GM12864 (cell line): ENCODE measurements at places on chromosomes 6 and 20.

DNA sequence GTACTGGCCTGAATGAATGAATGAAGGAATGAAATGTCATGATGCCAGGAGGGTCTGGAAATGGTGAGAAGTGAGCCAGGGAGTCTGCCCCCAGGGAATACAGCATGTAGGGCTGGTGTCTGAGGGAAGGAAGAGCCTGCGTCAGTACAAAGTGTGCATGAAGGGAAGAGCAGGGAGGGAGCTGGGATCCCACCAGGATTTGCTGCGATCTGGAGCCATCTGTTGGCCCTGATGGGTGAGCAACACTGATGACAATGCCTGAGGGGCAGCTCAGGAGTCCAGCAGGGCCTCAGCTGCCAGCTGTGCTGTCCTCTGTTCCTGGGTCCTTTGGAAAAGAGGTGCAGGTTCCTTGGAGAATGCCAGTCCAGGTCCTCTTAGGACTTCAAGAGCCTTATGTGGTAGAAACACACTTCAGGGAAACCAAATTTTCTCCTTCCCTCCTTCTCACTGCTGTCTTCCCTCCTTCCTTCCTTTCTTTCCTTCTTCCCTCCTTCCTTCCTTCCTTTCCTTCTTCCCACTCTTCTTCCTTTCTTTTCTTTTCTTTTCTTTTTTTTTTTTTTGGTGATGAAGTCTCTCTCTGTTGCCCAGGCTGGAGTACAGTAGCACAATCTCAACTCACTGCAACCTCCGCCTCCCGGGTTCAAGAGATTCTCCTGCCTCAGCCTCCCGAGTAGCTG is 11.5 kb downstream of the BPI start:
- no peak for DNase-seq

DNA sequence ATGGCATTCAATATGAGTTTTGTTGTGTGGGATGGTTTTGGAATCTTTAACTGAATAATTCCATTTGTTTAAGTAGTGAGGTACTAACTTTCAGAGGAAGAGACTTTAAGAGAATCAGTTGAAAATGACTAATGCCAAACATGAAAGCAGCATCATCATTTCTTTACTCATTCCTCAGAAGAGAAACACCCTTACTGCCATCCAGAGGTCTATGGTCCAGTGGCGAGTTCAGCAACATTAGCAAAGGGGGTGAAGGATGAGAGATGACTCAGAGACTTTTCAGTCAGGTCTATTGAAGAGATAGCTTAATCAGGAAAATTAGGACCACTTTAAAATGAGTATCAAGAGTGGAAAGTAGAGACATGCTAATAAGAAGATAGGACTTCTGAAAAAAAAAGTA is 118.8 kb downstream of the COL19A1 start:
- peak; percentile 3 for DNase-seq

DNA sequence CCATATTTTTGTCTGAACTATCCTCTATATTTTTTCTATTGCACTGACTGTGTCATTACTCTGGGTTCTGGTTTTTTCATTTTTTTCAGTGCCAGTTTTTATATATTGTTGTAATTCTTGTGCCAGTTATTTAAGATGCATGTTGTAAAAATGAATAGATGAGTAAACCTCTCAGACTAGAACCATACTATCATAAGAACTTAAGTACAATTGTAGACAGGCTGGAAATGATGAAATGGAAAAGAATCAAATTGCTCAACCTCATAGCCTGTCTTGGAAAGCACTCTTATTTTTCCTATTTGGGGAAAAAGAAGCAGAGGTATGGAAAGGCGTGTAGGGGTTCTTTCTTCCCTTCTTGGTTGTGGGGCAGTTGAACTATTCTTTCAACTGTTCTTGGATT is 30.2 kb downstream of the PANK2 start:
- no peak for DNase-seq

DNA sequence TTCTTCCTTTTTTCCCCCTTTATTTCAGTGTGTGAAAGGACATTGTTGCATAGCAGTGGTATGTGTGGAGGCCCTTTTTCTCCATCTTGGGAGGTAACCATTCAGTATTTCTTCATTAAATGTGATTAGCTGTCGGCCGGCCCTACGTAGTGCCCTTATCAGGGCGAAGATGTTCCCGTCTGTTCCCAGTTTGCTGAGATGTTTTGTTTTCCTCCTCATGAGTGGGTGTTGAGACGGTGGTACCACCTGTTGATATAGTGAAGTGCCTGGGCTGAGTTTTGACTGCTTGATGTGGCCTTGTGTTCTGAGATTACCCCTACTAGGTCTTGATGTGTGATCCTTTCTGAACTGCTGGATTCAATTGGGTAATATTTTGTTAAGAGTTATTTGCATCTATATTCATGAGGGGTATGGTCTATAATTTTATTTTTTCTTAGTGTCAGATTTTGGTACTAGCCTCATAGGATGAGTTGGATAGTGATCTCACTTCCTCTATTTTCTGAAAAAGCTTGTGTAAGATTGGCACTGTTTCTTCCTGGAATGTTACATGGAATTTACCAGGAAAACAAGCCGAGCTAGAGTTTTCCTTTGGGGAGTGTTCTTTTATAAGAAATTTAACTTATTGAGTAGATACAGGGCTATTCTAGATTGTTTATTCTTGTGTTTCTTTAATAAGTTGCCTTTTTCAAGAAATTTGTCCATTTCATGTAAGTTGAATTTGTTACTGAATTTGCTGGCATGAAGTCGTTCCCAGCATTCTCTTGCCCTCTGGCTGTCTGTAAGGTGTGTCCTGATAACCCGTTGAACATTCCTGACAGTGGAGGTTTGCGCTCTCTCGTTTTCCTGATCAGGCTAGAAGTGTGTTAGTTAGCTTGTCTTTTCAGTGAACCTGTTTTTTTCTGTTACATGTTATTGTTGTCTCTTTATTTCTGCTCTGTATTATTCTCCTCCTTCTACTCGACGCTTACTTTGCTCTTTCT is 4.3 kb downstream of the MTG2 start:
- no peak for DNase-seq

GRCh38 chr20:33423141-33423834 is 20.3 kb downstream of the SNTA1 start:
- DNase-seq, result no peak

GRCh38 chr6:41958022-41958856 is 16.6 kb upstream of the CCND3 start:
- DNase-seq, result no peak

DNA sequence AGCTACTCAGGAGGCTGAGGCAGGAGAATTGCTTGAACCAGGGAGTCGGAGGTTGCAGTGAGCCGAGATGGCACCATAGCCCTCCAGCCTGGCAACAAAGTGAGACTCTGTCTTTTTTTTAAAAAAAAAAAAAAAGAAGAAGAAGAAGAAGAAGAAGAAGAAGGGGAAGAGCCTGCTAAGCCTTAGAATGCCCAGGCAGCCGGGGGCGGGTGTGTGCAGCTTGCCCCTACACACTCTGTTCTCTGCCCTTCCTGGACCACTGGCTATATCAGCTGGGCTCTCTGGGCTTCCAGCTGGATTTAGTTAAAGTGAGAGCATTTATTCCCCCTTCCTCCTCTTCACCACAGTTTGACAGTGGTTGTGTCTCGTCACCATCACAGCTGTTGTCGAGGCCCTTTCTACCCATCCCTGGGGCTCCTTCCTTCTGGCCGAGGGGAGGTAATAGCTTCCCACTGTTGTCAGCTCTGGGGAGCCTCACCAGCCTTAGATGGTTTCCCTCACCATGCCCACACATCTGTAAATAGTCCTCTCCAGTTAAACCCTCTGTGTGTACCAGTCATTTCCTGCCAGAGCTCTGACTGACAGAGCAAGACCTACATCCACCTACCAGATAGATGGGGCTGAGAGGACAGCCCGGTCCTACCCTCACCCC is 77.6 kb downstream of the TRERF1 start:
- no peak for DNase-seq

- no peak for DNase-seq
Measured at GRCh38 chr6:44642870-44643522, 255.5 kb downstream of the CDC5L start.

- DNase-seq, result no peak
Measured at GRCh38 chr6:41051873-41052272, 1.1 kb upstream of the APOBEC2 start.

GRCh38 chr6:6612308-6612707 is 23.8 kb downstream of the LY86 start:
- no peak for DNase-seq

- no peak for DNase-seq
Measured at GRCh38 chr20:21102603-21103311, 3.4 kb downstream of the LINC00237 start.

- DNase-seq, result no peak
Measured at GRCh38 chr6:71349395-71349794, 60.8 kb downstream of the OGFRL1 start.

DNA sequence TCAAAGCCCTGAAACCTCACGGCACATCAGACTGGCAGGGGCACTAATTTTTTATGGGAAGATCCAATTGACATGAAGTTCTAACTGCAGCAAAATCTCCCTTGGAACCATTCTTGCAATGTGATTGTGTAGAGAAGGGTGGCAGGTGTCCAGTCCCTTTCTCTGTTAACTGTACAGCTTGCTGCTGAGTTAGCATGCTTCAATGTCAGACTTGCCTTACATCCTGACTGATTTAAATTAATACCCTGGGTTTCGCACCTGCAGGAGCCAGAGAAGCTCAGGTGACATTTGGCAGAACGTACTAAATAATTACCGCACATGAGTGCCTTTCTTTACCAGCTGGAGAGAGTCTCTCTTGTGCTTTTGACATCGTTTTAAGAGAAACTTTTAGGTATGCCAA is 123.0 kb downstream of the DOK5 start:
- no peak for DNase-seq

GRCh38 chr20:64228086-64228653 is 27.4 kb upstream of the PCMTD2 start:
- no peak for DNase-seq

GRCh38 chr6:150894935-150895552 is 29.5 kb downstream of the MTHFD1L start:
- peak; percentile 57 for DNase-seq

DNA sequence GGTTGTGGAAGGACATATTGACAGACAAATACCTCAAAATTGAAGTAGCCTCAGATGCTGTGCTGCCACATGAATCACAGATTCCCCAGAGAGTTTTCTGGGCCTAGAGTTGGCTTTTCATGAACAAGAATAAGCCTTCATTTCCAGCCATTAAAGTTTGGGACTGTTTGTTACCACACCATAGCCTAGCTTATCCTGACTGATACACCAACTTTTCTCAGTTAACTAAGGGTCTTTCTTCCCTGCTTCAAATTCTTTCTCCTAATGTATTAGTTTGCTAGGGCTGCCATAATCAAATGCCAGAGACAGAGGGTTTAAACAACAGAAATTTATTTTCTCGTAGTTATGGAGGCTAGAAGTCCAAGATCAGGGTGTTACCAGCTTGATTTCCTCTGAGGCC is 237.4 kb upstream of the ZFP64 start:
- DNase-seq, result no peak

DNA sequence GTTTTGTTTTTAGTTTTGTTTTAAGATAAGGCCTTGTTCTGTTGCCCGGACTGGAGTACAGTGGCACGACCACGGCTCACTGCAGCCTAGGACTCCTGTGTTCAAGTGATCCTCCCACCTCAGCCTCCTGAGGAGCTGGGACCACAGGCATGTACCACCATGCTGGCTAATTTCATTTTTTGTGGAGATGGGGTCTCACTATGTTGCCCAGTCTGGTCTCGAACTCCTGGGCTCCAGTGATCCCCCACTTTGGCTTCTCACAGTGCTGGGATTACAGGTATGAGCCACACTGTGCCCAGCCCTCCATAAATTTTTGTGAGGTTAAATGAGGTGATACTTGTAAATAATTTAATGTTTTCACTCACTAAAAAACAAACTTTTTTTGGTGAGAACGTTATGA is 76.6 kb downstream of the ARID1B start:
- no peak for DNase-seq

GRCh38 chr6:109239651-109240321 is 142.5 kb downstream of the CD164 start:
- DNase-seq, result no peak

DNA sequence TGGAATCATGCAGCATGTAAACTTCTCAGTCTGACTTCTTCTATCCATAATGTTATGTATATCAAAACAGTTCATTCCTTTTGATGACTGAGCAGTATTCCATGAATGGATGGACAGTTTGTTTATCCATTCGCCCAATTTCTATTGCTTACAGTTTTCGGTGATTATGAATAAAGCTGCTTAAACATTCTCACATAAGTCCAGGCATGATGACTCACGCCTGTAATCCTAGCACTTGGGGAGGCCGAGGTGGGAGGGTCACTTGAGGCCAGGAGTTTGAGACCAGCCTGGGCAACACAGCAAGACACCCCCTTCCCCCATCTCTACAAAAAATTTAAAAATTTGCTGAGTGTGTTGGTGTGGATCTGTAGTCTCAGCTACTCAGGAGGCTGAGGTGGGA is 22.9 kb upstream of the HMGA1 start:
- no peak for DNase-seq

DNA sequence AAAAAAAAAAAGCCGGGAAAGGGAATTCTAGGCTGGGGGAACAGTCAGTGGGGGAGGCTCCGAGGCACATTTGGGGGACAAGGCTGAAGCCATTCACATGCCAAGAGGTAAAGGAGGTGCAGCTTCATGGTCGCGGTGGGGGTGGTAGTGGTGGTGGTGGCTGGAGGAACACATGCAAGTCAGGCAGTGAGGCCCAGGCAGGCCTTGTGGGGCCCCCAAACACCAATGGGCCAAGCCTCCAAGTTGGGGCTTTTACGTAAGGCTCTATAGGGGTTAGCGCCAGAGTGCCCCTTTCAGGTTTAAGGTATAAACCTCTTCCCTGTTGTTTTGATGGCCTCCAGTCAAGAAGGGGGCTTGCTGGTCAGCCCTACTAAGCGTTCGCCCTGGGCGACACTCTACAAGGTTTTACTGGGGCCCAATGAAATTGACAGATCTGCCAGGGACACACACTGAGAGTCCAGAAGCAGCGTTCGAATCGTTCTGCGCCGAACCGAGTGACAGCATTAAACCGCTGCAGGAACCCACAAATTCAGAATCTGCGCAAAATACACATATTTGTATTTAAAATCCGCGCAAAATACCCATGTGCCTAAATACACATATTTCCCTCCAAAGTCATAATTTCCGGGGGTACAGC is 818 bp upstream of the AP5S1 start:
- no peak for DNase-seq

GRCh38 chr20:35305682-35306556 is 13.7 kb upstream of the FAM83C start:
- no peak for DNase-seq

- no peak for DNase-seq
Measured at GRCh38 chr6:131523988-131524673, 48.9 kb upstream of the ARG1 start.

GRCh38 chr20:3551681-3552434 is 81.0 kb downstream of the ATRN start:
- DNase-seq, result no peak

DNA sequence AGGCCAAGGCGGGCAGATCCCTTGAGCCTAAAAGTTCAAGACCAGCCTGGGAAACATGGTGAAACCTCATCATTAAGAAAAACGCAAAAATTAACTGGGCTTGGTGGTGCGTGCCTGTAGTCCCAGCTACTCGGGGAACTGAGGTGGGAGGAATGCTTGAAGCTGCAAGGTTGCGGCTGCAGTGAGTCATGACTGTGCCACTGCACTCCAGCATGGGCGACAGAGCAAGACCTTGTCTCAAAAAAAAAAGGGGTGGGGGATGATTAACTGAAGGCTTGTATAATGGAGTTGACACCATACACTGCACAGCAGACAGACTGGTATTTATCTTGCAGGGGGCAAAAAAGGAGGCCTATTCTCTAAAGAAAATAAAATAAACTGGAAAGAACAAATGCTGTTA is 27.7 kb downstream of the SRPK1 start:
- DNase-seq, result no peak

GRCh38 chr6:9515633-9516606 is 899.0 kb downstream of the TFAP2A start:
- no peak for DNase-seq
